ENCODE measurements at places on chromosomes 11 and 22.

- no peak for DNase-seq
These were observed 346.4 kb upstream of the ARHGAP42 start for GRCh38 chr11:100340466-100341319.

DNA sequence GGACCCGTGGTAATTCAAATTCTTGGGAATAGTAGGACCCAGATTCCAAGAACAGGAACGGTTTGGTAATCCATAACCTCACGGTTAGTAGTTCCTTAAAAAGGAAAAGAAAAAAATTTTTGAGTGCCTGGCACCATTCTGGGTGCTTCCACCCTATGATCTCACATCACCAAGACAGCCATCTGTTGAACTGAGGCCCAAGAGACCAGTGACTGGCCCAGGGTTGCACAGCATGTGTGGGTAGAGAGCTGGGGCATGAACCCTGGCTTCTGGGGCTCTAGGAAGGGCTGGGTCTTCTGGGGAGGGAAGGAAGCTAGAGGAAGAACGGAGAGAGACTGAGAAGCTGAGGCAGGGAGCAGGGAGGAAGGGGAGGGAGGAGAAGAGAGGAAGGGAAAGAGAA lies 4.7 kb upstream of the SPI1 start:
- DNase-seq = no peak

- no peak for DNase-seq
These were observed 2.4 kb downstream of the MOB2 start for GRCh38 chr11:1484061-1484671.

GRCh38 chr11:75308986-75309385 lies 42.5 kb downstream of the ARRB1 start:
- DNase-seq = no peak

DNA sequence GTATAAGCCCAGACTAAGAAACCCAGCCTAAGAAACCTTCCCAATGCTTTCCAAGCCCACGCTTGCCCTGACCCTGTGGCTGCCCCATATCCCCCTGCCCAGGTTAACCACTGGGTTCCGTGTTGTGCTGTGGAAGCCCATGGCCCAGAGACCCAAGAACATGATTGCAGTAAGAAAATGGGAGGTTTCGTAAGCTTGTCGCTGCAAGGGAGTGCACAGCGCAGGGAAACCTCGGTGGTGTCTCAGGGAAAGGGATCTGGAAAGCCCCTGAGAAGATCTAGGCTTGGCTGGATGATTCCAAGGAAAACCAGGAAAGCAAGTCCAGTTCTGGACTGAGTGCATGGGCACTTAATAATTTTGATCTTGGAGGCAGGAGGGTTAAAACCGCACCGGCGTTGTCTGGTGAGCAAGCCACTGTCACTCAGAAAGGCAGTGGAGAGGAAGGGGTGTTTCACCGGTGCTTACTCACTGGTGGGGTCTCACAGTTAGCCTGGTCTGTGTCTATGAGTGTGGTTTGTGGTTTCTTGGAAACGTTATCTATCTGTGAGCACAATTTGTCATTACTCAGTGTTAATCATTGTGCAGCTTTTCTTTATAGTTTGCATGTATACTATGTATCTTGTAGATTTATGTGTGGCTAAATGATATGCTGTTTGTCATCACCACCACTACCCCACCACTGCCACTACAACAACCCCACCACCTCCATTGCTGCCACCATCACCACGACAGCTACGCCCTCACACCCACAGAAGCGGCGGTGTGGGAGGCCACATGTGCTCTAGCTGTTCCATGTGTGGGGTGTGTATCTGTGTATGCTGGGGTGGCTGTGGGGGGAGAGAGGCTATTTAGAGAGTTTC lies 53.3 kb upstream of the PRDM11 start:
- no peak for DNase-seq

- no peak for DNase-seq
These were observed 59.0 kb downstream of the THAP12 start for GRCh38 chr11:76321820-76322524.

- DNase-seq = peak; percentile 20
These were observed 138.5 kb downstream of the NXPE2 start for GRCh38 chr11:114816791-114817190.

DNA sequence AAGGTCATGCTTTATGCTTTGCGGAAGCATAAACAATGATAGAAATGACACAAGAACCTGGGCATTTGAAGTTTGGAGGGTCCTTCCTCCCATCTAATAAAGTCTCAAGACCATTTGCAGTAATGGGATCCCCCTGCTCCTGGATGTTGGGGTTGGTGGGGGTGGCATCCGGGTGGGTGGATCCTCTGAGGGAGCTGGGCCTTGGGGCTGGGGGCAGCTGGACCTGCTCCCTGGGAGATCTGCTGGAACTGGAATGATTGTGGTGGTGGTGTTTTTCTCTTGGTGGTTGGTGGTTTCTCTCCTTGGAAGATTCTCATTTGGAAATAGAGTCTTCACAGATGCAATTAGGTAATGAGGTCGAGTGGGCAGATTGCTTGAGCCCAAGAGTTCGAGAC lies 2.2 kb upstream of the NAP1L4 start:
- DNase-seq = no peak

DNA sequence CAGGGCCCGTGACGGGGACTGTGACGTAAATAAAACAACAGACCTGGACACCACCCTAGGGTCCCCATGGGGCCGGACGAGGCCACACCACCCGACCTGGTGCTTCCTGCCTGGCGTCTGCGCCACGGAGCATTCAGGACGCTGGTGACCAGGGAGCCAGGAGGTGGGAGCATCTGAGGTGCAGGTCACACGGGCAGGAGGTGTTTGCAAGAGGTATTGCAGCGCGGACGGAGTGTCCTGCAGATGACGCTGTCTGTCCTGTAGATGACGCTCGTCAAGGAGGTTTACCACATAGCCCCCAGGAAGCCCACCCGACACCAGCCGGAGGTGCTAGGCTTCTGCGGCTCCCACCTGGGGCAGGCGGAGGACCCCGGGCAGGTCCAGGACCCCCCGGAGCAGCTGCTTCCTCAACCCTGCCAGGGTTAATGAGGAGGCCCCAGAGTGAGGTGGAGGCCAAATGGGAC lies 986 bp upstream of the MUC5B start:
- DNase-seq = no peak

- DNase-seq = no peak
These were observed 98.0 kb upstream of the SOX6 start for GRCh38 chr11:16454289-16454863.

GRCh38 chr11:103862094-103862801 lies 174.2 kb upstream of the DDI1 start:
- DNase-seq = no peak

- DNase-seq = no peak
These were observed 37.2 kb downstream of the GLYATL2 start for GRCh38 chr11:58807343-58807742.

DNA sequence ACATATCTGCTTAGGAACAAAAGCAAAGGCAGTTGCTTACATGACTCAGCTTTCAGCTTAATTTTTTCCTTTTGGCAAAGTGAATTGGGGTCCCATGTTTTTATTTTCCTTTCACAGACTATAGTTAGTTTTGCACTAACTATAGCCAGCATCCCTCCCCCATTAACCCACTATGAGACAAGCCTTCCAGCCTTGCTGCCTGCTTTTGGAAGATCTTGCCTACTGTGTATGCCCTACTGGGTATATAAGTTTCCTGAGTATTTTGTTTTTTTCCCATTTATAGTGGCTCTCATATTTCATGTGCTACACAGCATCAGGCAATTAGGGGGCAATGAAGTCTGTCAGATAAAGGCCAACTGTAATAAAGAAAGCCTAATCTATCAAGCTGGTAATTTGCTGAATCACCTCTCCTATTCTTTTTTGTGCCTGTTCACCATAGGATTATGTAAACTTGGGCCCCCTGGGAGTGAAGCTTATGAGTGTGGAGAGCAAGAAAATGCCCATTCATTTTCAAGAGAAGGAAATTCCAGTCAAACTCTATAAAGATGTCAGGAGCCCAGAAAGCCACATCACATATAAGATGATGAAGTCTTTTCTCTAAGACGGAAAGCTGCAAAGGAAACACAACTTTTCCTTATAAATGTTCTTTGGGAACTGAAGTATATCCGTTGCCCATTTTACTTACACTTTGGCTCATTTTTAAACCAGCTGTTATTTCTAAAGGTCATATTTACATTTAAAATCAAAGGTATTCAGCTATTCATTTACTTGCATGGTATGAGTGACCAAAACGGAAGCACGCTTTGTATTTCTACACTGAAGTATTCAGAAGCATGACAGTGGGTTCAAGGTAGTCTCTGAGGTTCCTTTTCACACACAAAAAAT lies 64.0 kb downstream of the CCDC83 start:
- no peak for DNase-seq

DNA sequence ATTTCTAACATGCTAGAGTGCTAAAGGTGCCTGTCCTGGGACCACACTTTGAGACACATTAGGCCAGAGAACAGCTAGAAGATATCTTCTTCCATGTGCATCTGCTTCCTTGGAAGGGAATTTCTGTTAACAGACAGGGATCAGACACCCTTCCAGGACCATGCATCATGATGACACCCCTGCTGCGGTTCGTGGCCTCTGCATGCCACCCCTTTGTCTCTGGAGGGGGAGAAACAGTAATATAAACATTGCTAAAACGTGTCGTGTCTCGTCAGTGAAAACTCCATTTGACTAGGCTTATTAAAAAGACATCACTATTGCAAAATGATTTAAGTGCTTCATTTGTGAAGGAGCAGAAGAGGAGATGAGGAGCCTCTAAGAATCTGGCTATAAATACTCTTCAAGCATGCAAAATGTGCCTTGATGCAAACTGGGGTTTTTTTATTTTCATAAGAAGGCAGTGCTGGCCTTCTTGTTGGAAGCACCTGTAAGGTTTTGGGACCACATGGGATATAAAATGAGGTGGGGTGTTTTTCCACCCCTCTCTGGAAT lies 141.6 kb downstream of the MYO18B start:
- no peak for DNase-seq

DNA sequence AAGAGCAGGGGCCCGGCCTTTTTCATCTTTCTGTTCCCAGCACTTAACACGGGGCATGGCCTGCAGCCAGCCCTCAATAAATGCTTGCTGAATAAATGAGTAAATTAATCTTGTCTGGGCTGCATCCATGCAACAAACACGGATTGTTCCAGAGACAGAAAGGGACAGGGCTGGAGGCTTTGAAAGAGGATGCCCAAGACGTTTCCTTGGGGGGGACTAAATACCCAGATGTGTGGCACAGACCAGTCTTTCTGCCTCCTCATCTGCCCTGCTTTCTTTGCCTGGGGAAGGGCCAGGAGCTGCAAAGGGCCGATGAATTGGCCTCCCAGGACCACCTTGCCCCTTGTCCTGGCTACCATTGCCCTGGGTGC lies 40.4 kb downstream of the SHISAL1 start:
- DNase-seq = no peak

GRCh38 chr22:41808400-41808799 lies 7.9 kb downstream of the CCDC134 start:
- no peak for DNase-seq

Data from cerebellum (tissue), 4 donors.